ENCODE measurements at places on chromosomes 16 and 17.

DNA sequence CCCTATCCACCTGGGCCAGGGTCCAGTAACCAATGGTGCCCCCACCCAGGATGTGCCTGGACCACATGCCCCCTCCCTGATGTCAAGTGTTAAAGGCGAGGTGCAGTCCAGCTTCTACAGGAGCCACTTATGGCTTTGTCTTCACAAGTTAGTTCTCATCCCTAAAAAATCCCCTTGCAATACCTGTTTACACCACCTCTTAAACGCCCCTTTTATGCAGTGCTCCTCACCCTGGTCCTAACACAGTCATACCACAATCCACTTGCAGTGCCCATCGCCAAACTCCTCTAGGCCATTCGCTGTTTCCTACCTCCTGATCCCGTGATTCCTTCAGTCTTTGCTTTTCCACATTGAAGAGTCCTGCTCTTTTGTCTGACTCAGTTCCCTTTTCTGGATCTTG, 7.1 kb downstream of the GLYR1 start:
- DNase-seq: no peak

- DNase-seq: no peak
These were observed 2.5 kb downstream of the DCAKD start for GRCh38 chr17:45048795-45049563.

- no peak for DNase-seq
These were observed 441.3 kb downstream of the SHISA9 start for GRCh38 chr16:13342675-13343074.

- no peak for DNase-seq
These were observed 600.5 kb upstream of the RBFOX1 start for GRCh38 chr16:6732166-6732565.

DNA sequence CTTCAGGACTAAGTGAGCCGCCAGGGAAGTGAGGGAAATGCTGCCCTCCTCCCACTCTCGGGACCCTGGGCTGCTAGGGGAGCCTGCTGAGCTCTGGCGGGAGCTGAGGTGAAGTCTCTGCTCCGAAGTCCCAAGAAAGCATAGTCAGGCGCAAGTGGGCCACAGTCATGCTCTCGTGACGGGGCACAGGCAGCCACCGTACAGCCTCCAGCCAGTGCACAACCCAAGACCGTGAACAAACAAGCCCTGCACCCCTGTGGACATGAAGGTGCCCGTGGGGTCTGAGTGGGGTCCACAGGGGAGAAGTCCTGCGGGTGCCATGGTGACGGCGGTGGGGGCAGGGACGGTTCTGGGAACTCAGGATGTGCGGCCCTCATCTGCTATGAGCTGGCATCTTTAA, 24.7 kb downstream of the ZNF276 start:
- DNase-seq: no peak

All from SW 1271 (cell line).